ENCODE measurements at places on chromosomes 5 and 9.

GRCh38 chr5:139710319-139711066 is 62.3 kb downstream of the CXXC5 start:
- peak; percentile 24 for DNase-seq

DNA sequence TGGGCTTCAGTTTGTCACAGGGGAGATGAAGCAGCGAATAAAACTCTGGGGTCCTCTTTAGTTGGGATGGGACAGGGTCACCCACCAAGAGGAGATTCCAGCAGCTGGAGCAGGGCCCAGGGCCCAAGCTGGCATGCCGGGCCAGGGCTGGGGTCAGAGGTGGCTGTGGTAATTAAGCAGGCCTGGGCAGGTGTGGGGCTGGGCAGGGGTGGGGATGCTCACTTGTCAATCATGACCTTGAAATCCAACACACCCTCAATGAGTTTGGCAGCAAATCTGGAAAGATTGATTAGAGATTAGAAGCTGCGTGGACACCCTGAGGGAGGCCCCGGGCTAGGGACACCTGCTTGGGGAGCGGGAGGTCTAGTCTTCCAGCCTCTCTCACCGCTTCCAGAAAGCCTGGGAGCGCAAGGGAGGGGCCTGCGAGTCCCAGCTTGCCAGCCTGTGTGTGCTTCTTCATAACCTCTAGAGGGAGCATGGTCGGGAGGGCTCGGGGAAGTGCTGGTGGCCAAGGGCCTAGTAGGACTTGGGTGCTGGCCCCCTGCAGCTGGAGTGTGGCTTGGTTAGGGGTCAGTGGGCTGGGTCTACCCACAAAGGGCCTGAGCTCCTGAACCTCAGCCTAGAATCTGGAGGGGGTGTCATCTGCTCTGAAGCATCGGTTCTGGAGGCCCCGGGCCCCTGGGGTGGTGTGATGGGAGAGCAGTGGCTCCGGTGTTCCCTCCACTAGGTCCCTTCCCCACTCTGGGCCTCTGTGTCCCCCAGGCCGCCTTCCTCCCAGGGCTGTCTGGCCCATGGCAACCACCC is 7.6 kb downstream of the CRAT start:
- no peak for DNase-seq

GRCh38 chr5:14673443-14673842 is 8.9 kb downstream of the OTULIN start:
- no peak for DNase-seq

GRCh38 chr5:165569551-165569950 is 2064.1 kb downstream of the MAT2B start:
- DNase-seq: no peak

GRCh38 chr9:37752642-37753488 is 740 bp upstream of the TRMT10B start:
- DNase-seq: peak; percentile 7

DNA sequence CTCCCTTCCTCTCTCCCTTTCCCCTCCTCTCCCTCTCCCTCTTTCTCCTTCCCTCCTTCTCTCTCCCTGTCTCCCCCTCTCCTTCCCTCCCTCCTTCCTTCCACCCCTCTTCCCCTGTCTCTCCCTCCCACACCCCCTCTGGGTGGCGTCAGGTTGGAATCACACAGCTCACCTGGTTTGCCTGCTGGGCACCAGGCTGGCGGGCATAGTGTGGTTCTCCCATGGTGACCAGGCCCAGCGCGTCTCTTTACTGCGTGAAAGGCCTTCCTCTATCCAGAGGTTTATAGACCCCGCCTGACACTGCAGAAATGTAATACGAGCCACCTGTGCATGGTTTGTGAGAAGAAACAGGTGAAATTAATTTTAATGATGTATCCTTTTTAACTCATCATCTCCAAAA is 76.2 kb downstream of the MRPL36 start:
- no peak for DNase-seq

All from stimulated activated CD4-positive, alpha-beta T cell treated with anti-CD3 and anti-CD28 coated beads, Interleukin-4, amount 100 ng/mL, for 48 hours (primary cell).